ENCODE measurements at places on chromosomes 5 and 9. TPM values are rescaled to one million over a fixed set of nuclear protein-coding genes. Genes with fewer than 3 reads are reported as not detected.
A peak's percentile ranks its signal among the peaks of the same experiment; 100 is the strongest.

DNA sequence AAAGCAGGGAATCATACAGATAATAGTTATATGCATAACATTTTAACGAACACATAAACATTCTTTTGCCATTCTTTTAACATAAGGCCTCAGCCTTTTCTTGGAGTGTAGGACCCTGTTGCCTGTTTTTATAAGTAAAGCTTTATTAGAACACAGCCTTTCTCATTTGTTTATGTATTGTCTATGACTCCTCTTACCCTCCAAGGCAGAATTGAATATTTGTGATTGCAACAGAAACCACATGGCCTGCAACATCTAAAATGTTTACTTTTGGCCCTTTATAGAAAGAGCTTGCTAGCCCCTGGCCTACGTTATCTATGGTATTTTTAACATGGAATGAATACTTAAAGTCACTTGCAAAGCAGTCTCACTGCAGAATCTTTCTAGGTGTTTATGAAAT is 2.6 kb downstream of the SLC31A1 start:
- DNase-seq, result peak; percentile 28

- no peak for DNase-seq
Observed at GRCh38 chr5:110496276-110496675, 230.2 kb downstream of the TMEM232 start.

- DNase-seq, result no peak
Observed at GRCh38 chr9:111180811-111181210, 142.5 kb upstream of the LPAR1 start.

DNA sequence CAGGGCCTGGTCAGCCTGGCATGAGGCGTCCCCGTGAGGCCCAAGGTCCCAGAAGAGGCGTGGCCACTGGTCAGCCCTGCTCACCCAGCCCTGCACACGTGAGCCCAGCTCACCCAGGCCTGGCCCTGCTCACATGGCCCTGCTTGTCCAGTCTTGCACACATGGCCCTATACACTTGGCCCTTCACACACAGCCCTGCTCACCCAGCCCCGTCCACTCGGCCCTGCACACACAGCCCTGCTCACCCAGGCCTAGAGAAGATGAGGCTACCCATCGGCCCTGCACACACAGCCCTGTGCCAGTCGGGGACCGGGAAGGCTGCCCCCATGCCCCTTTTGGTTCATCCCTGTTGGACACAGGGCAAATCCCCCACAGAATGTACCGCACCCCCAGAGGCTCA is 28.4 kb downstream of the ZDHHC11B start:
- DNase-seq, result peak; percentile 15

Gene IFNB1
- not detected for total RNA-seq

Gene SOWAHA
- total RNA-seq, result not detected

Gene LEAP2
- total RNA-seq, result 6.6 TPM

Gene CACNA1B
- total RNA-seq, result not detected
